Stimulated activated CD4-positive, alpha-beta T cell treated with anti-CD3 and anti-CD28 coated beads, TNF-alpha, amount 100 ng/mL, for 1 hour (primary cell): ENCODE measurements at places on chromosomes 12 and 14.
A peak's percentile ranks its signal among the peaks of the same experiment; 100 is the strongest.

DNA sequence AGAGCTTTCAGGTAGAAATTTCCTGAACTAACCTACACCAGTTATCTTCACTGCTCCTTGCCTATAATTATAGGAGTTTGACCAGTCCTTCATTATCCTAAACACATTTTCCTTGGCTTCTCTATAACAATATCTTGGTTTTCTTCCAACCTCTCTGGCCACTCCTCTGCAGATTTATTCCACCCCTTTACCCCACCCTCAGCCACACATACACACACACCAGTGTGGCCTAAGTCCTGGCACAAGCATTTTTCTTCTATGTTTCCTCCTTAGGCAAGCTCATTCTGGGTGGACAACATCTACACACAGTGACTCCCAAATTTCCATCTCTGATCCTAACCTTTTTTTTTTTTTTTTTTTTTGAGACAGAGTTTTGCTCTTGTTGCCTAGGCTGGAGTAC, 25.1 kb downstream of the CDK17 start:
- no peak for DNase-seq

DNA sequence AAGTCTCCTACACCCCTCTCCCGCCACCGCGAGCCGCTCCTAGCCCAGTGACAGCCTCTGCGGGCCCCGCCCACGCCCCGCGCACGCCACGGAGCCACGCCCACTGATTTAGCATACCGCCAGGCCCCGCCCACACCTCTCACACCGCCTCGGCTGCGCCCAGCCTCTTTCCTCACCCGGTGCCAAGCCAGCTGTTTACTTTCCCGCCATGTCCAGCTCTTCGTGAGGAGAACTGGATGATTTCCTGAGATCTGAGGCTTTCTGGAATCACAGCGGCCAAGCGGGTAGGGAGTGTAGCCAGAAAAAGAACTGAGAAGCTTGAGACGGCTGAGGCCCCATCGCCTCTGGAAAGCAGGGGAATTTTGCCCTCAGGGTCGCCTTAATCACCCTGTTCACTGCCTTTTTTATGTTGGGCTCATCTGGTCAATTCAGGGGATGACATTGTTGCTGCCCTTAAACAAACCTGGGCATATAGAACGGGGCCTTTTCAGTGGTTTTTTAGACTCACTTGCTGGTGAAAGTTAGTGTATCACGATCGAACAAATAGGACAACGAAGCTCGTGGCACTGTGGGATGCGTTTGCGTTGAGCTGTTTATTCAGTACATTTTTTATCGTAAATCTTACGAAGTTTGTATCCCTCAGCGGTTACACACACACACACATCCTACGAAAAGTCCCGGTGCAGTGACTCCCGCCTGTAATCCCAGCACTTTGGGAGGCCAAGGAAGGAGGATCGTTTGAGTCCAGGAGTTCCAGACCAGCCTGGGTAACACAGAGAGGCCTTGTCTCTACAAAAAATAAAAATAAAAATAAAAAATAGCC, at the start of gene RNF212B:
RNF212B (plus strand) TSS at position 165 of the 823 bp plus-strand sequence. CDS start 2,410 bp downstream, outside the sequence.
- DNase-seq: peak; percentile 23

DNA sequence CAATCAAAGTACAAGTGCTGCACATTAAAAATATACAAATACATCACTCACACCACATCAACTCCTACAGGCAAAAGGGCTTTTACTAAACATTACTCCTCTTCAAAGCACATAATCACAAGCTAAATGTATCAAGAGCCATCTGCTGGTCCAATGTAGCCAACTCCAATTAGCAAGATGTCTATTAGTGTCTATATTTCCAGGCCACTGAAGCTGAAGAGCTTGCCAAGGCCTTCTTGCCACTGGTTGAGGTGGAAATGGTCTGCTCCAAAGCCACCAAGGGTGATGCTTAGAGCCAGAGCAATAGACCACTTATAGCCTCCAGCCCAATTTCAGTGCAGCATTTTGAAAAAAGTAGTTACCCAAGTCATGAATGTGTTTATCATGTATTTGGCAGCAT, 54.4 kb downstream of the RASSF9 start:
- no peak for DNase-seq

- DNase-seq: no peak
Measured at GRCh38 chr12:127383281-127383680, 883.7 kb upstream of the TMEM132C start.

- no peak for DNase-seq
Measured at GRCh38 chr14:101564819-101565698, 3.8 kb downstream of the DIO3 start.

GRCh38 chr12:128111951-128112350, 155.0 kb upstream of the TMEM132C start:
- DNase-seq: no peak

DNA sequence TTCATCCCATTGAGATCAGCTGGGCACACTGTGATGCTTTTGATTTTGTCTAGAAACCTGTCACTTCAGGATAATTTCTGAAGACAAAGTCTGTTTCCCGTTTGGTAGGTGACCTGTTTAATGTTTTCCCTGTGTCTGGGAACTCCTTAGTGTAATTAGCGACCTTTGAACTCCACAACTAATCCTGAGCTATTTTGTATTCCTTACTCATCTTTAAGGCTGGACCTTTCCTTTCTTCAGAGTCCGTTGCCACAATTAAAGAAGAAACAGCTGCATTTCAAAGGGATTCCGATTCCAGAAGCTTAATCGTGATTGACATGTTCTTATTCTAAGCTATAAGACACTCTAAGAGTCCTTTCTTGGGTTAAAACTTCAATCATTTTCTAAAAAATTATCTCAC, 22.0 kb downstream of the AP5M1 start:
- no peak for DNase-seq

- DNase-seq: no peak
Measured at GRCh38 chr12:2027351-2027750, 23.1 kb upstream of the DCP1B start.

DNA sequence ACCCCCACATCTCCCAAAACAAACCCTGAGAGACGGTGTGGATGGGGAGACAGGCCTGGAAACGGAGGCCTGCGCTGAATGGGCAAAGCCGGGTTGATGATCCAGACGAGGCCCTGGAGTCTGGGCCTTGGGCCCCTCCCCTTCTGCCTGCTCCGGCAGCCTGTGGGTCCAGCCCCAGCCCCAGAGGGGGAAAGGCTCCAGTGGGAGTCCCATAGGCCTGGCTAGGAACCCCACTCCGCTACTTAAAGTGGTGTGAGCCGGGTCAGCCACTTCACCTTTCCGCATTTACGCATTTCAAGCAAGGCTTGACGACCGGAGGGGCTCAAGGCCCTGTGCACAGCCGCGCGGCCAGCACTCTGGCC, 695 bp upstream of the TNFAIP2 start:
- DNase-seq: no peak

DNA sequence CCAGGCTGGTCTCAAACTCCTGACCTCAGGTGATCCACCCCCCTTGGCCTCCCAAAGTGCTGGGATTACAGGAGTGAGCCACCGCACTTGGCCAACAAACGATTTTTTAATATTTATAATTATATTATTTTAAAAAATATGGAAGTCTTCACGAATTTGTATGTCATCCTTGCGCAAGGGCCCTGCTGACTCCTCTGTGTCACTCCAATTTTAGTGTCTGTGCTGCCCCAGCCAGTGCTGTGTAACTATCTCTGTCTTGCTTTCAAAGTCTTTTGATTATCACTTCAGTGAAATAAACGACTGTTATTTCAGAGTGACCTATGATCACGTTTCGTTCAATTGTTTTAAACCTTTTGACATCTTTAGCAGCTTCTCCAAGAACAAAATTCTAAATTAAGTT, 13.1 kb upstream of the MMP17 start:
- DNase-seq: no peak

- no peak for DNase-seq
Measured at GRCh38 chr14:39264057-39264456, 30.3 kb downstream of the MIA2 start.

DNA sequence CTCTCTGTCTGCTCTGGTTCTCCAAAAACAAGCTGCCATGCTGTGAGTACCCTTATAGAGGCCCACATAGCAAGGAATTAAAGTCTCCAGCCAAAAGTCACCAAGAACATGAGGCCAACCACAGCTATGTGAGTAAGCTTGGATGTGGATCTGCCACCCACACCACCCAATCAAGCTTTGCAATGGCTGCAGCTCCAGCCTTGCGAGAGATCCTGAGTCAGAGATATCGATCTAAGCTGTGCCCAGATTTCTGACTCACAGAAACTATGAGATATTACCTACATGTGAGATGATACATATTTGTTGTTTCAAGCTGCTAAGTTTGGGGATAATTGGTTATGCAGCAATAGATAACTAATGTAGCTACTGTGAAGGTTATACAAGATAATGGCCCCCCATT, 15.5 kb upstream of the TMEM233 start:
- DNase-seq: no peak

DNA sequence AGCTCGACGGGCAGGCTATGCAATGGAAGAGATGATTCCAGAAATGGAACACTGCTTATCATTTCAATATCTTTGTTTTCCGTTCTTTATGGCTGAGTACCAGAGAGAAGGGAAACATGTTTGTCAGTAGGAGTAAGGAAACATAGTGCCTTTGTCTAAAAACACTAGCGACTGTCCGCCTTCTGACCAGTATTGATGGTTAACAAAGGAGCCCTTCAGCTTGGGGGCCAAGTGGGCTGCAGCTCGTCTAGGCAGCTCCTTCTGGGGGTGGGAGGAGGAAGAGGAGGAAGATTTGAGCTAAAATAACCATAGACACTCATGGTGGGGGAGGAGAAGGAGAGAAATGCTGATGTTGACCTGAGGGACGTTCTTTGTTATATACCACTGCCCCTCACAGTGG, 15.0 kb downstream of the COQ5 start:
- DNase-seq: no peak

DNA sequence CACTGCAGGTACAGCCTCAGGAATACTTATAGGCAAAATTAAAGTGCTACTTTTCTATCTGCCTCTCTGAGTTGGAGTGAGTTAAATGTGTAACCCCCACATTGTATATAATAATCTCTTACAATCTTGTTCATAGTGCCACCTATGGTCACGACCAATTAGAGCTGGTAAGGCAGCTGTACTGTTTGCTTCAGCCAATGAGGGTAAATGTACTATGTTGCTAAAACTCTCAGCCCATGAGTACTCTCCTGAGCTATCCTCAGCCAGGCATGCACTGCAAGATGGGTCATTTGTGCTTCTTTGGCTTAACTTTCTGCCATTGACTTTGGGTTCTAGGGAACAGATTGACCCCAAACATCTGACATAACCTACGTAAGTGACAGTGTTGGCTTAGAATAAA, 15.0 kb upstream of the MDM2 start:
- no peak for DNase-seq

- no peak for DNase-seq
Measured at GRCh38 chr14:52059649-52060048, 9.2 kb downstream of the NID2 start.

GRCh38 chr12:63948211-63948610, 103.7 kb downstream of the SRGAP1 start:
- no peak for DNase-seq

- no peak for DNase-seq
Measured at GRCh38 chr14:21768116-21768874, 94.7 kb upstream of the OR4E1 start.

DNA sequence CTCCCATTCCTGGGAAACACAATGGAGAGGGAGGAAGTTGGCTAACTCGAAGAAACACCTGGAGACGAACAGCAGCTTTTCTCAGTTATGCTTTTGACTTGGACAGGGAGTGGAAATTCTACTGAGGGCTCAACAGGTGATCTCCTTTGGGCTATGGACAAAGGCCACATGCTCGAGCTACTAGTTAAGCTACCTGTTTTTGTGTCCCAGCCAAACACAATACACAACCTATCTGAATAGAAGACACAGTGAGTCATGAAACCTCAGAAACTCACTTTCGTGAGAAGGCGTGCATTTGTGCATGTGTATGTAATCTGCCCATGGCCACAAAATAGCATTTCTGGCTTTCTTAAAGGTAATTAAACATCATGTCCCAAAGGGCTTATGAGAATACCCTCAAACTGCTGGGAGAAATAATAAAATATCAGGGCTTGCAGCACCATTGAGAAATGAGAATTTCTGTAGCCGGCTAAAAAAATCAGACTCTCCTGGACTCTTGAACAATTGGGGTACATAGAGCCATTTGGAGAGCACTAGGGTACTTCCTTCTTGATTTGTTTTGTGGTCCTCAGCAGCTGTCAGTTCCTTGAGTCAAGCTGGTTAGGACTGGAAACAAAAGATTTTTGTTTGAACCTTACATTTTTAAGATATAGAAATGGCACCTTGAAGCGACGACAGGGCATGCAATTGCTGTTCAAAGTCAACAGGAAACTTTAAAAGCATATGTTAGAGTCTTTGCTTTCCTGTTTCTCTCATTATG, 85.5 kb upstream of the PTHLH start:
- no peak for DNase-seq
